Fibroblast of the aortic adventitia (primary cell): ENCODE measurements at places on chromosomes 1 and 21.
A peak's percentile ranks its signal among the peaks of the same experiment; 100 is the strongest.

- peak; percentile 16 for DNase-seq
Observed at GRCh38 chr1:60052601-60053000, 21.0 kb downstream of the C1orf87 start.

GRCh38 chr1:168786476-168787330, 57.7 kb upstream of the DPT start:
- DNase-seq = no peak

DNA sequence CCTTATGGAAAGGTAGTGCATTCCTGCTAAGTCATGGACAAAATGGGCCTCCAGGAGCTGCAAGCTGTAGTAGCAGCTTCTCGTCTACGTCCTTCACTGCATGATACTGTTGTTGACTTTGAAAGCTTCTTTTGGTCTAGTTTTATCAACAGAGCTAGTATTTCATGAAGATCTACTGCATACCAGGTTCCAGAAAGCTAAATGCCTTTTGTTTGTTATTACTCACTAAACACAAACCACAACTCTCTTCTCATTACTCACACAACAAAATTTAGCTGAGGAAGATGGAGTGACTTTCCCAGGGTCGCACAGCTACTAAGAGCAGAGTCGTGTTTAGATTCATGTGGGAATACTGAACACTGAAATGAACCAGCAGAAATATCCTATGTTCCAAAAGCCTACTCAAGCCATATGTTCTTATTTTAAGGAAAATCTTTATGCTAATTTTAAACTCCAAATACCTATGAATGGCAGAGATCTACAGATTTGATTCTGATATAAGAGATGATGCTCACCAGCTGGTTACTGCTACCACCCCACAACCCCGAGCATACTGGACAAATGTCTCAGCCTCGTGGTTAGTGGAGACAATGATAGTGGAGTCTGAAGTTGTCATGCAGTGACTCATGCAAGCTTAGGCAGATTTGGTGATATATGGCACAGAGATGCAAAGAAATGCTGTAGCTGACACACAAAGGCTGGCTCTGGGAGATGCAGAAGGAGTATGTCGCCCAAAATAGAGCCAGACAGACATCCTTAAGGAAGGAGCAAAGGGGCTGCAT, 20.6 kb downstream of the PGBD2 start:
- peak; percentile 35 for DNase-seq

DNA sequence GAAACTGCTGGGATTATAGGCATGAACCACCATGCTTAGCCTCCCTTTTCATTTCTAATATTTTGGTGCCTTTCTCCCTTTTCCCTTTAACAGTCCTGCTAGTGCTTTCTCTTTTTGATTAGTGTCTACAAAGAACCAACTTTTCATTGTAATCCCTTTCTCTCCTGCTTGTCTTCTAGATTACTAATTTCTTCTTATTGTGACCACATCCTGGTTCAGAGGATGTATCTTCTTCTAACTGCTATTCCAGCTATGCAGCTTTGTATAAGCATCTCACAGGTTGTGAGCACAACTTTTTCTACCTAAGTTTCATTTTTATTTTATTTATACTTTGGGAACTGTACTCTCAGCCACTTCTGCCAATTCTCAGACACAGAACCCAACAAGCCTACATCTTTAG, 14.7 kb downstream of the ZNF648 start:
- DNase-seq = no peak

- DNase-seq = peak; percentile 46
Observed at GRCh38 chr1:38064197-38064903, 17.8 kb upstream of the POU3F1 start.

DNA sequence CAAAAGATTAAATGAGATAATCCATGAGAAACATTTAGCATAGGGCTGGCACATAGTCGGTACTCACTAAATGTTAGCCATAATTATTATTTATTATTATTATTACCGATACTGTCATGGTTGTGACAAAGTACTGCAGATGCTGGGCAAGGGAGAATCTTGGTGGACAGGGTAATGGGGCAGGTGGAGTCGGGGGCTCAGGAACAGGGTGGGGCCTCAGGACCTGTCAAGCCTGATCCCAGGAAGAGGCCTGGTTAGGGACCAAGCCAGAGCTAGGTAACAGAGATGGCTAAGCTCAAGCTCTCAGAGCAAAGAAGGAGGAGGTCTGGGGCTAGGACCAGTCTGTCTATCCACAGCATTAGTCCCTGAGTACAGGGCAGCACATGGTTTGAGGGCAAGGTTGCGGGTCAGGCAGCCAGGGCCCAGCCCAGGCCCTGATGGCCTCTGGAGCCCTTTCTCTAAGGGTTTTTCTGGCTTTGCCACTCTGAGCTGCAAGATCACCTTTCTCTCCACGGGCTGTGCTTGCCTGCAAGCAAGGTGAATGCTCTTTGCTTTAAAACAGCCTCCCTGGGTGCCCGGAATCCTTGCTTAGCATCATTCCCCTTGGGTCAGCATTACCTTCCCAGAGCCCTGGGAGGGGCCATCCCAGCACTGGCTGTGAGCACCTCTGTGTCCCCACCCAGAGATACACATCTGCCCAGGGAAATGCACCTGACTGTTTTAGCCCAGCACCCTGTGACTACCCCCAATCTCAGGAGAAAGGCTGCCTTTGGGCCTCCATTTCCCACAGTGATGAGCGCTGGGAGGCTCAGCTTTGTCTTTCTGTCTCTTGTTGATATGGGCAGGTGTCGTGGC, 572.0 kb downstream of the PTPRU start:
- no peak for DNase-seq

GRCh38 chr1:209443361-209443931, 140.1 kb upstream of the CAMK1G start:
- DNase-seq = no peak

- no peak for DNase-seq
Observed at GRCh38 chr1:31111290-31111951, 45.9 kb upstream of the PUM1 start.

DNA sequence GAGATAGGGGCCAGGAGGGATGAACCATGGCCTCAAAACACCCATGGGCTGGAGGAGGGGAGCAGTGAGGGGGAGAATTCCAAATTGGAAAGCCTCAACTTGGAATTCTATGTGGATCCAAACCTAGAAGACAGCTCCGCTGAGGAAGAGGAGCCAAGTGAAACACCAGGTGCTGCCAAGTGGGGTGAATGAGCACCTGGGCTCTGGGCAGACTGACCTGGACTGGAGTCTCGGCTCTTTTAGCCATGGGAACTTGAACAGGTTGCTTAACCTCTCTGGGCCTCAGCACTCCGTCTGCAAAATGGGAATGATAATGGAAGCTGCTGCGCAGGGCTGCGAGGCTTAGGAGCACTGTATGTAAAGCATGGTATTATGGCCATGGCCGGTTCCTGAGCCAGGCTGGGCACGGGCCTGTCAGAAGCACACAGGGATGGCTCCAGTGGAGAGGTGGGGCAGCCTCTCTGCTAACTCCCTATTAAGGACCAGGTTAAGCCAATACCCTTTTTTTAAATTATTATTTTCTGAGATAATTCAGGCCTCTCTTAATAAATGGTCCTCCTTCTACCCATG, 81.5 kb downstream of the SYT2 start:
- no peak for DNase-seq

GRCh38 chr1:236228411-236228810, 53.3 kb downstream of the ERO1B start:
- DNase-seq = no peak

- DNase-seq = no peak
Observed at GRCh38 chr1:228884615-228885566, 149.6 kb downstream of the RHOU start.

DNA sequence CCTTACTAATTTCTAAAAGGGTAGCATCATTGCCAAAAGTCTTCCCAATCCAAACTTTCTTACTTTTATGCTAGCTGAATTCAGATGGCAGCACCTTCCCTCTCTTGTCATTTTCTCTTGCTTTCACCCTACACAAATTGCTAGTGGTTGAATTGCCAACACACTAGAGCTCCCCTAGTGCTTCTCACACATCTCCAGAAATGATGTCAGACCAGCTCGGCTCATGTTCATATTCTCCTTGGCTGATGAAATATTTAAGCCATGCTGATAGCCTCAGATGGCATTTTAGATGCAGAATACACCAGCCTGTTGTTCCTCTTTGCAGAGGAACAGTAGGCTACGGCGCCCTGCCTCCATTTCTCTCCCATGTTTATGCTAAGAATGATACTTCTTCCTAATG, 256.9 kb downstream of the PTBP2 start:
- DNase-seq = no peak

- peak; percentile 93 for DNase-seq
Observed at GRCh38 chr1:100528871-100529270, 9.1 kb upstream of the GPR88 start.

GRCh38 chr1:191350938-191351337, 807.3 kb upstream of the RGS18 start:
- DNase-seq = no peak

DNA sequence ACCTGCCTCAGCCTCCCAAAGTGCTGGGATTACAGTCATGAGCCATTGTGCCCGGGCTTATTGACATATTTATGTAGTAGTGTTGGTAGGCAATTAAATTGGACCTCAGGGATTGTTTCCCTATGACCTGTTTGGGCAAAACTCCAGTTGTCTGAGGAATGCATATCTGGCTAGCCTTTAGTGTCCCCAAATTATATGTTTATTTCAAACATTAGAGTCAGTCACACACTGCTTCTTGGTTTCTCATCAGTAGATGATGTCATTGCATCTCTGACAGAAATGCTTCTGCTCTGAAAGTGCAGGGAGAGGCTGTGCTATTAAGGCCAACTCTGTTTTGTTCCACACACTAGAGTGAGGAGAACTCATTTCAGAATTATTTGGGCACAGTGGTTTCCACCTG, 12.5 kb downstream of the PIP5K1A start:
- no peak for DNase-seq

- no peak for DNase-seq
Observed at GRCh38 chr1:48082271-48082962, 85.2 kb upstream of the TRABD2B start.

- no peak for DNase-seq
Observed at GRCh38 chr1:220893701-220894024, 14.4 kb downstream of the HLX start.

- DNase-seq = no peak
Observed at GRCh38 chr1:63617450-63617849, 24.2 kb downstream of the PGM1 start.

DNA sequence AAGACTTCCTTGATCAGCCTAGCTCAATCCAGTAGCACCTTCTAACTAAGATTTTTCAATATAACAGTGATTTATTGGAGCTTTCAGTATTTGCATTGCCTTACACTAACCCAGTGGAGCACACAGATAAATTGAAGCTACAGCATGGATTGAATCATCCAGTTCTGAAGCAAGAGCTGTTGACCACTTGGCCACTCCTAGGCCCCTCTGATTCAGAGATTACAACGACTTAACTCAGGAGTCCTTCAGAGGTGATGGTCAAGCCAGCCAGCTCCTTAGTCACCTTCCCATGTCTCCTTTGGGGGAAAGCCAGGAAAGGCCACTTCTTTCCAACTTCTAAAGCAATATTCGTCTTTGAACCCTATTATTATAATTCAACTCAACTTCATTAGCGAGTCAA, 151.8 kb downstream of the TENT5C start:
- DNase-seq = peak; percentile 76

DNA sequence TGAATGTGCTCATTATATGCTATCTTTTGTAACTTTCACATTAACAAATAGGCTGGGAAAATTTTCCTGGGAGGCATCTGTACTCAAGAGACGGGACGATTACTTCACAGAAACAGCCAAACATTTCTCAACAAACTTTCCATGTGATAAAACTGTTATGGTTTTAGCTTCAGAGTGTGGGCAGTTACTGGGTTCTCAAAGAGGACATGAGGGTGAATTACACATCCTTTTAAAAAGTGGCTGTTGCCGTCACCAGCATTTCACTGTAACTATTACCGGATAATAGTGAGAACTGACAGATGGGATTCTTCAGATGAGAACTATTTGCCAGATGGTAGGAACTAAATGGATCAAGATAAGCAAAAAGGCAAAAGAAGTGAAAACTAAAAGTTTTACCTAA, 109.1 kb downstream of the APP start:
- peak; percentile 65 for DNase-seq

DNA sequence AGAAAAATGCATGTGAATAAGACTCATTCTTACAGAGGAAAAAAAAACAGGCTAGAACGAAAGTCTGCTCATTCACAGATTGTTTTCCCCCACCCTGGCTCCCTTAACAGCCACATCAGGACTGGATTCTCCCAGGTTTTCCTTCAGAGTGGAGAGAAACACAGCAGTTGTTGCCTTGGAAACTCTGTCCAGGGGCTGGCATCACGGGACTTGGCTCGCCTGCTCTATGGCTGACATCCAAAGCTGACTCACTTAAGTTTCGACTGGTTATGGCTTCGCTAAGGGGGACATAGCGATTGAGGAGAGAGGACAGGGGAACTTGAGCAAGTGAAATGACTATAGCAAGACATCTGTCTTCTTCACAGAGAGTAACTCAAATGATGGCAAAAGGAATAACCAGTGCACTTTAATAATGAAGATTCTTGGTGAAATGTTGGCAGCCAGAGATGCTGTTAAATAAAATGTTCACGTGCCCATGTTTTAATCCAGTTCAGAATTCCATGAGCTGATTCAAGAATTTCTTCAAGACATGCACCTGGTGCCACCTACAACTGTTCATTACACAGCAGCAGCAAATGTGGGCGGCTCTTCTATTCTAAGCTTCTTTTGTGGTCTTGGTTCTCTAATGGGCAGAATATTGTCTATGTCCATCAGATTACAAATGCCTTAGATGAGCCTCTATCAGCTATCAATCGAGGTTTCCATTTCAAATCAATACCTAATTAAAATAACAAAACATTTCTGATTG, 21.8 kb downstream of the MIS18A start:
- DNase-seq = peak; percentile 95

DNA sequence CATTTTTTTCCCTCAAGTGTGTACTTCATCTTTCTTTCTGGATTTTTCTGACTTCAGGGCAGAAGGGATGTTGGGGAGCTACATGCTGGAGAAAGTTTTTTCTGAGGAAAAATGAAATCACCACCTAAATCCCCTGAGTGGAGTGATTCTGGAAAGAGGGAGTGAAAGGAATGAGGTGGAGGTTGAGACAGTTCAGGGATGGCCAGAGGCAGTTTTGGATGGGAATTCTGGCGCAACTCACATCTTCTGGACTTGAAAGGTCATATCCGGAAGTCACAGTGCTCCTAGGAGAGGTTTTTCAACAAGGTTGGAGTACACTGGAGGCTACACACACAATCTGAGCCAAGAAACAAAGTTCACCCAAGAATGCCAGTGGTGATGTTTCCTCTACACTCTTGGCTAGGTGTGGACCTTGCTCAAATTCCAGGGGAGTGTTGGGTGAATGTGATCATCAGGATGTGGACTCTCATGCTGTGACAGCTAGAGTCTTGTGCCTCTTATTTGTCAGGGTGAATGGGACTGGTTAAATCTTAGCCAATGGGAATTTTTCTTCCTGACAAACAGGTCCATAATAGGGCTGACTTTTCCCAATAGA, 161.5 kb downstream of the HLX start:
- peak; percentile 18 for DNase-seq

DNA sequence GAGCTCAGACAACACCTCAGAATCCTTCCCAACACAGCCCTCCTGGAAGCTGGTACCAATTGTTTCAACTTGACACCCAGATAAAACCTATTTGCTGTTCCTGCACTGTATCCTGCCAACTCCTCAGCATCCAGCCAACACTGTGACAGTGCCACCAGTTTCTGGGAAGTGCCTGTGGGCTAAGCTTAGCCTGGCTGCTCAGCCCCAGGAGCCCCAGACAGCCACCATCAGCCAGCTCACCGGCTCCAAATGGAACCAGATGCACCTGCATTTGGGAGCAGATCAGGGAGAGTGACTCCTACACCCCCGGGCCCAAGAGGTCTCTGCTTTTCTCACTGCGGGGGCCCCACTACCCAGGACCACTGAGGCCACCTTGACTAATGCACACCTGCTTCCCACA, 24.9 kb downstream of the KCNN3 start:
- no peak for DNase-seq
